ENCODE measurements at places on chromosomes 13 and 19. TPM values are rescaled to one million over a fixed set of nuclear protein-coding genes. Genes with fewer than 3 reads are reported as not detected.

The NALCN gene
- total RNA-seq = 5.6 TPM

The PROSER3 gene
- total RNA-seq = 6.8 TPM

The HS6ST3 gene
- 1.4 TPM for total RNA-seq

The LYPD5 gene
- total RNA-seq = 0.58 TPM

The KLF1 gene
- total RNA-seq = 0.26 TPM

The PSG3 gene
- total RNA-seq = not detected

The CPT1C gene
- 11.8 TPM for total RNA-seq

The IQCN gene
- 1.3 TPM for total RNA-seq

The KCNN4 gene
- 4.3 TPM for total RNA-seq

The EPSTI1 gene
- 9.6 TPM for total RNA-seq

DNA sequence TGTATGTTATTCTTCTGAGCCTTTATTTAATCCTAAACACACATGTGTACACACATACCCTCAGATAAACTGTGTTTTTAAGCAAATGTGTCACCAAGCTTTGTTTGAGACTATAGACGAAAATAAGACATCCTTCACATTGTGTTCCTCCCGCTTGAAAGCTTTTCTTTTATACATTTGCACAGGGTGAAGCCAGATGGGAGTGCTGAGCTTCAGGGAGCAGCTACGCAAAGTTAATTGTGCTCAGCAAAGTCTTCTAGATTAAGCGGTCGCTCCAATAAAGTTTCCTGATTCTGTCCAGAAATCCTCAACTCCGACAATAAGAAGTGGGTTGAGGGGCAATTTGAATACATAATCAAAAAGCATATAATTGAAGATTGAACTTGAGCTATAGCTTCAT lies 117.2 kb upstream of the ARGLU1 start:
- no peak for DNase-seq

DNA sequence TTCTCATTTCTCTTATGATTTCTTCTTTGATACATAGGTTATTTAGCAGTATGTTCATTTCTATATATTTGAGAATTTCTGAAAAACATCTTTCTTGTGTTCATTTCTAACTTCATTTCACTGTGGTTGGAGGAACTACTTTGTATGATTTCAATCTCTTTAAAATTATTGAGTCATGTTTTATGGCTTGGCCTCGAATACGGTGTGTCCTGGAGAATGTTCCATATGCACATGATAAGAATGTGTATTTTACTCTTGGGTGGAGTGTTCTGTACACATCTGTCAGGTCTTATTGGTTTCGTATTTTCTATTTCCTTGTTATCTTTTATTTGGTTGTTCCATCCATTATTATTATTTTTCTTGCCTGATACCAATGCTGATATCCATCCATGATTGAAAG lies 22.9 kb downstream of the DNM2 start:
- no peak for DNase-seq

GRCh38 chr19:1082165-1082927 lies 12.8 kb downstream of the POLR2E start:
- no peak for DNase-seq

DNA sequence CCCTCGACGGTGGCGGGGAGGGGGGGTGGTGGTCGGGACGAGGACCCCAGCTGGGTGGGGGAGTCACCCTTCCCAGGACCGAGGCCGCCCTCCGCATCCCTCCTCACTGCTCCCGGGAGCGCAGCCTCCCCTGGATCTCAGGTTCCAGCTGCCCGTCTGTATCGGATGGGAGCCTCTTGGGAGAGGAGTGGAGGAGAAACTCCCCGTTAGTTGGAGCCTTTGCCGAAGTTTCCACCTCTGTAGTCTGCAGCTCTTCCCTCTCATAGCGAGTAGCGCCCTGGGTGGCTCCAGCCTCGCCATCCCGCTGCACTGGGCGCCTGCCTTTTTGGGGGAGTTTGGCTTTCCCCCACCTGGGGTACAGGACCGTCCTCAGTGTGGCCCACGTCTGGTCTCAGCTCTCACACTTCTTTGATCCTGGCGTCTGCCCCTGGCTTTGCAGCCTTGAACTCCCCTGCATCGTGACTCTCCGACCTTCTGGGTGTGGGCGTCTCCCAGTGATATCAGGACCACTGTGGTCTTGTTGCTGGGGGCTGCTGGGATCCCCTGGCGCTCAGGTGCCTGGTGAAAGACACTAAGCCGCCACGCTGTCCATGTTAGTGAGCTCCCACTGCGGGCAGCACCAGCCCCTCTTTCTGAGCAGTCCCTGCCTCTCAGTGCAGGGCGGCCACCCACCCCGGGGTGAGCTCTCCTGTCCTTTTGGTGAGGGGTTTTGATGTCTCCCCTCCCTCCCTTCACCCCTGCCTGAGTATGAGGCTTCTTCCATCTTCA lies 1.1 kb downstream of the CNOT3 start:
- DNase-seq = no peak

DNA sequence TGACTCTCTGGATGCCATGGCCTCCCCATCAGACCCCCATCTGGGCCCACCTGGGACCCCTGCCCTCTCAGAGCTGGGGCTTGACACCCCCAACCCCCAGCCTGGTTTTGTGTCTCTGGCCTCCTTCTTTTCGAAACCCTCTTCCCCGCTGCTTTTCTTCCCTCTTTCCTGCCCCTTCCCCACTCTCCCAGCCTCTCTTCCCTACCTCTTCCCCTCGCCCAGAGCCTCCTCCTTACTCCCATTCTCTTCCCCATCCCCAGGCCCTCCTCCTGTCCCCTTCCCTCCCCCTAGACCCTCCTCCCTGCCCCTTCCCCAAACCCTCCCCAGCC lies 2.1 kb downstream of the TNFSF9 start:
- no peak for DNase-seq

GRCh38 chr19:38718747-38719543 lies 25.3 kb downstream of the CAPN12 start:
- DNase-seq = no peak

- DNase-seq = peak; percentile 8
These were observed 40.8 kb upstream of the TPP2 start for GRCh38 chr13:102555914-102556553.

GRCh38 chr19:48950830-48951519 lies 3.7 kb upstream of the BAX start:
- DNase-seq = no peak

GRCh38 chr13:54356849-54357248 lies 1328.2 kb downstream of the OLFM4 start:
- DNase-seq = no peak

GRCh38 chr19:43552616-43553015 lies 19.6 kb downstream of the ZNF575 start:
- no peak for DNase-seq

DNA sequence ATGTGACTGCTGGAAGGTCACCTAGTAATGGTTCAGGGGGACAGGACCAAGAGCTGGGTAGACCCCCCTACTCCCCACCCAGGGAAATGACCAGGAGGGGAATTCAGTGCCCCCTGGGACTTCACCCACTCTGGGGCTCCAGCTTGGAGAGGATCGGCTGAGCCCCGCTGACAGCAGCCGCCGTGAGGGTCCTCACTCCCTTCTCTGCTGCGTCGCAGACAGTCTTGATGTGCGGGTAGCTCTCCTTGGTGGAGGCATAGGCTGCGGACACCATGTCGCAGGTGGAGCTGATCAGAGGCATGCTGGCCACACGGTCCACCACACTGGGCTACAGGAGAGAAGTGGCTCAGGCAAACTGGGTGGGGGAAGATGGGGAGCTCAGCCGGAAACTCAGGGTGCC lies 7.8 kb downstream of the PLIN3 start:
- DNase-seq = no peak

GRCh38 chr13:24276306-24276705 lies 33.1 kb upstream of the C1QTNF9 start:
- DNase-seq = no peak

- no peak for DNase-seq
These were observed 203.0 kb downstream of the ITGBL1 start for GRCh38 chr13:101655435-101655834.

DNA sequence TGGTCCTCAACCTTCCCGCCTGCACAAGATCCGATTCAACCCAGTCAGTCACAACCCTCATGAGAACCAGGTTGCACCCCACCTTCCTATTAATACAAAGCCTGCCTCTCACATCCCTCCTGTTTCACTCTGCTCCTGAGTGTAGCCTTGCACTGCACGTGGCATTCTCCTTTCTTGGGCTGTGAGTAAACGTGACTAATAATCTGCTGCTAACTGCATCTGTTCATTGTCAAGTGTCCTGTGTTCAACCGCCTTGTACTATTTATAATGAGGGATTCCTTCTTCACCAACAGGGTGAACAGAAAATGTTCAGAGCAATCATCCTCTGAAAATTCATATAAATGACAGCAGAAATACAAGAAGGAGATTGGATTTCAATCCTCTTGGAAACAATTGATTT lies 1608.2 kb downstream of the SLITRK5 start:
- no peak for DNase-seq

DNA sequence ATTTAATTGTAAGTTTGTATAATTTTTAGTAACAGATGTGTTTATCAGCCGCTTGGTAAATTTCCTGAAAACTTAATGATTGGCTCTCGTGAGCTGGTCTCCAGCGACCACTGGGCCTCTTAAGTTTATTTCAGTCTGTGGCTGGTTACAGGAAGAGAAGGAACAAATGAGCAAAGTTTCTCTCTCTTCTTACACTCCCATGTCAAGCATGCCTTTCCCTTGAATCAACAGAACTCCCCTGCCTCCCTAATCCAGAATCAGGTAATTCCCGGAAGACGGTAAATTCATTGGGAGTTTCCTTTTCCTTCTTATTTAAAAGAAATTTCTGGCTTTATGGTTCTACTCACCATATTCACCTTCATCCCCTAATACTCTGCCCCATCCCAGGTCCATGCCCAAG lies 52.5 kb upstream of the POMP start:
- DNase-seq = no peak

DNA sequence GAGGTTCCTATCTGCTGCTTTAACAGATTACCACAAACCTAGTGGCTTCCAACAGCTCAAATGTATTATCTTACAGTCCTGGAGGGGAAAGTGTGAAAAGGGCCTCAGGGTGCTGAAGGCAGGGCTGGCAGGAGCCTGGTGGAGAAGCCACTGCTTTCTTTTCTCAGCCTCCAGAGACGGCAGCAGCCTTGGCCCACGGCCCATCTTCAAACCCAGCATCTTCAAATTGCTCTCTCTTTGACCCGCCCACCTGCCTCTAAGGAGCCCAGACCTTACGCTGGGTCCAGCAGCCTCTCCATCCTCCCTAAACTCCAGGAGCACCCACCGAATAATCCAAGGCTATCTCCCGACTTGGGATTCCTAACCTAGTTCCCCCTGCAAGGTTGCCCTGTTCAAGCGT lies 35.6 kb downstream of the C13orf46 start:
- DNase-seq = no peak

DNA sequence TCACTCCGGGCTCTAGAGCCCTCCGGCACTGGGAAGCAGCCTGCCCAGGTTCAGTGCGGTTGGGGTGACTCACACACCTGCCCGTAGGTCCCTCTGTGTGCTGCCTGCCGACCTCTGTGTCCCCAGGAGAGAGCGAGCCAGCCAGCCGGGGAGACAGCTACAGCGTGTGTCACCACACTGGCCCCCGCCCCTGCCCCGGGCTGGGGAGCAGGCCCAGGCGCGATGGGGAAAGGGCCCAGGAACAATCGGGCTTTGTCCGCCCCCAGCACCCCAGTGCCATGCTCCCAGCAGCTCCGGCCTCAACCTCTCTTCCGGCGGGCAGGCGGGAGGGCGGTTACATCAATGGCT lies at the start of gene KLK6:
TSS of gene KLK6 (minus strand) at position 179 of the 348 bp plus-strand sequence. CDS start 1,487 bp downstream, outside the sequence.
- no peak for DNase-seq

- no peak for DNase-seq
These were observed 10.5 kb upstream of the LATS2 start for GRCh38 chr13:21071924-21072323.

GRCh38 chr13:103852036-103852435 lies 785.8 kb upstream of the SLC10A2 start:
- no peak for DNase-seq

DNA sequence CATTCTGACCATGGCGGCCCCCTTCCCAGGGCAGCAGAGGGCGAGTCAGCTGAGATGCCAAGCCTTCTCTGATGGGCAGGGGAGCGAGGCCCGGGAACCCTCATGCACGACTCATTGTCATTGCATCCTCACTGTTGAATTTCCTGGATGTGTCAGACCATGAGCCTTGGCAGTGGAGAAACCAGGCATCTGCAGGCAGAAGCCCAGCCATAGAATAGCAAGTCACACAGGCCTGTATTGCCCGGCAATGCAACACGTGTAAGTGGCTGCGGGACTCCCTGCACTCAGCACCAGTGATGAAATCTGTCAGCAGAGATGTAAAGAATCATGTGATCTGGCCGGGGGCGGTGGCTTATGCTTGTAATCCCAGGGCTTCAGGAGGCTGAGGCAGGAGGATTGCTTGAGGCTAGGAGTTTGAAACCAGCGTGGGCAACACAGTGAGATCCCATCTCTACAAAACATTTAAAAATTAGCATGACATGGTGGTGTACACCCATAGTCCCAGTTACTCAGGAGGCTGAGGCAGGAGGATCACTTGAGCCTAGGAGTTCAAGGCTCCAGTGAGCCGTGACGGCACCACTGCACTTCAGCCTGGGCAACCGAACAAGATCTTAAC lies 199.7 kb downstream of the KATNAL1 start:
- no peak for DNase-seq

- DNase-seq = no peak
These were observed 14.6 kb downstream of the CSNK1A1L start for GRCh38 chr13:37090912-37091311.

GRCh38 chr13:19766591-19766990 lies 16.2 kb downstream of the PSPC1 start:
- DNase-seq = no peak

GRCh38 chr19:27740396-27740795 lies 1472.6 kb downstream of the UQCRFS1 start:
- DNase-seq = no peak

- DNase-seq = no peak
These were observed 44.8 kb upstream of the LDLR start for GRCh38 chr19:11044431-11044830.

DNA sequence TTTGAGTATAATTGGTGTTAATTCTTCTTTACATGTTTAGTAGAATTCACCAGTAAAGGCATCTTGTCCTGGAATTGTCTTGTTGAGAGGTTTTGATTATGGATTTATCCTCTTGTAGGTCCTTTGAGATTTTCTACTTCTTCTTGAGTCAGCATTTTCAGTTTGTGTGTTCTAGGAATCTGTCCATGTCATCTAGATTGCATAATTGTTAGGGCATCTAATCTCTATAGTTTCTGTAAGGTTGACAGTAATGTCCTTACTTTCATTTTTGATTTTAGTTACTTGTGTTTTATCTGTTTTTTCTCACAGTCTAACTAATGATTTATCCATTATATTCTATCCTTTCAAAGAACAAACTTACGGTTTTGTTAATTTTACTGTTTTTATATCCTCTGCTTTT lies 492.0 kb downstream of the FGF9 start:
- DNase-seq = no peak

- DNase-seq = no peak
These were observed 26.8 kb upstream of the SACS start for GRCh38 chr13:23460309-23460708.

DNA sequence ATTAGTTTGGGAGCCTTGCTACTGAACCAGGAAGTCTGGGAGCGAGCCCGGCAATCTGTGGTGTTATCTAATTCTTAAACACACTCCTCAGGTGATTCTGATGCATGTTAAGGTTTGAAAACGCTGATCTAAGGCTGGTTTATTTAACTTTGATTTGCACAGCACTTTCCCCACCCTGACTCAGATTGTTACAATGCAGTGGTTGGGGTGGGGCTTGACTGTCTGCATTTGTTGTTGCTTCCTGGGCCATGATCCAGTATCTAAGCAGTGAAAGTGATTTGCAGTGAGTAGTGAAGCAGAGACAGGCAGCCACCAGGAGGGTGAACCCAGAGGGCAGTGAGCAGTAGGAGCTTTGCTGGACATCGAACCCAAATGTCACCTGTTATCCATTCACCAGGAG lies 81.6 kb upstream of the ARGLU1 start:
- no peak for DNase-seq

GRCh38 chr13:39616087-39616694 lies 13.2 kb upstream of the LHFPL6 start:
- DNase-seq = peak; percentile 35

All from urinary bladder (tissue), 4 donors.